ENCODE measurements at places on chromosomes 4 and X. TPM values are rescaled to one million over a fixed set of nuclear protein-coding genes. Genes with fewer than 3 reads are reported as not detected.

GRCh38 chr4:120009731-120010130, 56.9 kb downstream of the MAD2L1 start:
- DNase-seq = no peak

GRCh38 chr4:41693629-41694028, 54.9 kb downstream of the PHOX2B start:
- peak; percentile 54 for DNase-seq

GRCh38 chrX:42755815-42756214, 22.1 kb downstream of the PPP1R2C start:
- no peak for DNase-seq

DNA sequence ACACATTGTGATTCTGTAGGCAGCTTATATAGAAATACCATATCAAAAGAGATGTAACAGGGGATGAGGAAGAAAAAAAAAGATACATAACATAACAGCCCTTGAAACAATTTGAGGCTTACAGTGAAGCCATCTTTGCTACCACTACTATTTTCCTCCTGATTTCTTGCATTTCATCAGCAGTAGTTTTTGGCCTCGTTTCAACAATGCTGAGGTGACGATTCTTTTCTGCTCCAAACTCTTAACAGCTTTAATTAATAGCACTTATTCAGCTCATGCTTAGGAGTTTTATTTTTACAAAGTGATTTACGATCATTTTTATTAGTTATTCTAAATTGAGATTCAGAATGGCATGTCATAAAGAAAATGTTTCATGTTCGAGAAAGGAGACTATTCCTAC, 163.2 kb downstream of the DCK start:
- DNase-seq = no peak

The FRAS1 gene
- total RNA-seq = 1.7 TPM

GRCh38 chrX:19174401-19175025, 52.2 kb upstream of the ADGRG2 start:
- DNase-seq = no peak

DNA sequence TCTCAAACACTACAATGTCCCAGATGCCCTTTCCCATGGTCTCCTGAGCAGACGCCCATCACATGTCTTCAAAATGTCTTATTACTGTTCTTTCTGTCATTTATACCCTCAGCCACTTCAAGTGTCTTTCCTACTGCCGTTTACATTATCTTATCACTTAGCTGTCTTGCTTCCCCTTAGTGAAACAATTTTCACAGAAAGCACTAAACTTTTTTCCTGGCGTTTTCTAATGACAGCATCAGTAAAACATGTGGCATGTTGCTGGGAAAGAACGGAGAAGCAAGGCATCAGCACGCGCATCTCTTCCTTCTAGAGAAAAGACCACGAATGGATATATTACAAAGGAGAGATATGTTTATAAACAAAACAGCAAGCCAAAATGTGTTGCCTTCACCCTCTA, 189.7 kb upstream of the SLIT2 start:
- no peak for DNase-seq

- DNase-seq = no peak
Measured at GRCh38 chr4:4577359-4577875, 35.6 kb upstream of the STX18 start.

The TSPAN5 gene
- total RNA-seq = 138 TPM

The SLBP gene
- total RNA-seq = 61.5 TPM

The ADGRL3 gene
- 0.05 TPM for total RNA-seq

GRCh38 chr4:30821859-30822612, 101.9 kb downstream of the PCDH7 start:
- DNase-seq = no peak

DNA sequence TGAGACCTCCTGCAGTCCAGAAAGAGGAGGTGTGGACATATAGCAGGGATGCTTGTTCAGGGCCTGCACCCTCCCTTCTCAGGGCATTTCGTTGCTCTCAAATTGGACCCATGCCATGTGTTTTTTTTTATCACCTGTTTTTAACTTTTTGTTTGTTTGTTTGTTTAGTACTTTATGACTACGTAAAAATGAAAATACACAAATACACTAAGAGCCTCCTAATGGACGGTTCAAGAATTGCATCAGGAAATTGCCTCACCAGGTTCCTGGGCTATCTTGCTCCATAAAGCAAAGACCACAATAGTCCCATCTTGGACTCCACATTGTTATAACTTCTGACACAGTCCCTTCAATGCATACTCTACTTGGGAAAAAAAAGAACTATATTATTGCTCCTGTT, 1685.9 kb upstream of the TENM3 start:
- DNase-seq = no peak

GRCh38 chr4:145287351-145287750, 107.0 kb upstream of the OTUD4 start:
- no peak for DNase-seq

The RXFP1 gene
- not detected for total RNA-seq
